ENCODE measurements at places on chromosomes 12 and 14.

DNA sequence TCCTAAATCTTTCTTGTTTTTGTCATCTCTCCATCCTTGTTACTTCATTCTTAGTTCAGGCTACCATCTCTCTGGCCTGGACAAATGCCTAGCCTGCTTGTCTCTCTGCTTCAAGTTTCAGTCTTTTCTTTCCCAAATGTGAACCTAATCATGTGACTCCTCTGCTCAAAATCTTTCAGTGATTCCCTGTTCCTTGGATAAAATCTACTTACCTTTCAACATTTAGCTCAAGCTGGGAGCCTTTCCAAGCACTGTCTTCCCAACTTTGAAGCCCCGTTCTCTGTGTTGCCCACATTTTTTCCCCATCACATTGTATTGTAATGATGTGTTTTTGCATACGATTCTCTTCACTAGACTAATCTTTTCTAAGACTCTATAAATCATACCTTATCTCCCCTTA is 24.7 kb downstream of the SLC7A8 start:
- no peak for DNase-seq

DNA sequence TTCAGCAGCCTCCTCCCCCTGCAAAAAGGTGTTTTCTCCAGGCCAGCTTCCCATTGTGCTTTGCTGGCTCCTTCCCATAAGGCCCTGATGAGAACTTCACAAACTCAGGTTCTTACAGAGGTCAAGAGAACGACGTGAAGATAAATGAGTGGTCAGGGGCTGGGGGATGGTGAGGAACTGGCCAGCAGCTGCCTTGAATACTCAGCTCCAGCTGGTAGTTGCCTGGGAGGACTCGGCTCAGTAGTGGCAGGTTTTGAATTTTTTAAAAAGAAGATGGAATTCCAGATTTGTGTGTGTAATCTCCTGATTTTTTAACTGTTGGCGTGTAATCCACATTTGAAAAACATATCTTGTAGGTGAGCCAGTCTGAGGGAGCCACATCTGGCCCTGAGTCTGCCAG is 5.9 kb downstream of the DDX55 start:
- DNase-seq, result no peak

DNA sequence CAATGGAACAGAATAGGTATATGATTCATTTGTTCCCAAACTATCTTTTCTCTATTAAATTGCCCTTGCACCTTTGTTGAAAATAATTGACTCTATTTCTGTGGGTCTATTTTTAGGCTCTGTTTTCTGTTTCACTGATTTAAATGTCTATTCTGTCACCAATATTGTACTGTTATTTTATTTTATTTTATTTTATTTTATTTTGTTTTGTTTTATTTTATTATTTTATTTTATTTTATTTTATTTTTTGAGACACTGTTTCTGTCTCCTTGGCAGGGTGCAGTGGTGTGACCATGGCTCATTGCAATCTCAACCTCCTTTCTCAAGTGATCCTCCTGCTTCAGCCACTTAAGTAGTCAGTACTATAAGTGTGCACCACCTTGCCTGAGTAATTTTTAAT is 34.9 kb downstream of the OR4N2 start:
- no peak for DNase-seq

DNA sequence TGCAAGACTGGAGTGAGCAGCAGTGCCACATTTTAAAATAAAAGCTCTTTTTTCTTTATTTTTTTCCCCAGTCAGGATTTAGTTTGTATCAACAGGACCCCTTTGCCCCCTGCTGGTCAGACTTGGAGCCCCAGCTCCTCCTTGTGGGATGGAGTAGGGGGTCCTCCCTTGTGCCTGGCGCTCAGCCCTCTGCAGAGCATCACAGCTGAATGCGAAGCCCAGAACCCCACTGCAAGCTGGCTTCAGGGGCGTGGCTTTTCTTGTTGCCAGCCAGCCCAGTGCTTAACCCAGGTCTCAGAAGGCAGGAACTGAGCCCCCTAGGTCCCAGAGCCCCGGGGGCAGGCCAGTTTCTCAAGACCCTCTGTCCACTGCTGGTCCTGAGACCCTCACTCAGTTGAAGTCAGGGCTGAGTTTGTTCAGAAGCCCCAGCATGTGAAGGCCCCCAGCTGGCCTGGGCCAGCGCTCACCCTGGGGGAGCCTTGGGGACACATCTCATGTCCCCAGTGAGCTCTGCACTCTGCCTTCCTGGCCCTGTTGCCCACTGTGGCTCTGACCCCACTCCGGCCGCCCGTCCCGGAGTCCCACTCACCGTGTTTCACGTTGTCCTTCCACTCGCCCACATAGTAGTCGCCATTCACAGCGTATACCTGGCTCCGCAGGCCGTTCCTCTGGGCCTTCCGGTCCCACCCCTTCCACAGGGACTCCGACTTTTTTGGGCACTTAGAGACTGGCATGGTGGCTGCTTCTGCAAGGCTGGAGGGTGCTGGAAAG is 519 bp downstream of the MORN3 start:
- DNase-seq, result no peak

DNA sequence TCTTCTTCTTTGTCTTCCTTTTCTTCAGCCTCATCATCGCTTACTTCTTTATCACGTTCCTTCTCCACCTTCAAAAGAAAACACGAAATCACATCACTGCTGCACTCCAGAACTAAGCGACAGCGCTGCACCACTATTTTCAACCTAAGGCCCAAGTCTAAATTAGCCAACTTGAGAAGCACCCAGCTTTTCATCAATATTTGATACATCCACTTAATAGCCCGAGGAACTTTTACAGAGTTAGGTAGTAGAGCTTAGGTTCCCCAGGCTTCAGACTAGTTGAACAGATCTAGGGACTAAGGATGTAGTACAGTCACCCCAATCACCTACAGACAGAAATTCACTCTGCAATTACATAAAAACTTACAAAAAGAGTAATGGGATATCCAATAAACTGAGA is 1.9 kb downstream of the HSP90AA1 start:
- DNase-seq, result no peak

DNA sequence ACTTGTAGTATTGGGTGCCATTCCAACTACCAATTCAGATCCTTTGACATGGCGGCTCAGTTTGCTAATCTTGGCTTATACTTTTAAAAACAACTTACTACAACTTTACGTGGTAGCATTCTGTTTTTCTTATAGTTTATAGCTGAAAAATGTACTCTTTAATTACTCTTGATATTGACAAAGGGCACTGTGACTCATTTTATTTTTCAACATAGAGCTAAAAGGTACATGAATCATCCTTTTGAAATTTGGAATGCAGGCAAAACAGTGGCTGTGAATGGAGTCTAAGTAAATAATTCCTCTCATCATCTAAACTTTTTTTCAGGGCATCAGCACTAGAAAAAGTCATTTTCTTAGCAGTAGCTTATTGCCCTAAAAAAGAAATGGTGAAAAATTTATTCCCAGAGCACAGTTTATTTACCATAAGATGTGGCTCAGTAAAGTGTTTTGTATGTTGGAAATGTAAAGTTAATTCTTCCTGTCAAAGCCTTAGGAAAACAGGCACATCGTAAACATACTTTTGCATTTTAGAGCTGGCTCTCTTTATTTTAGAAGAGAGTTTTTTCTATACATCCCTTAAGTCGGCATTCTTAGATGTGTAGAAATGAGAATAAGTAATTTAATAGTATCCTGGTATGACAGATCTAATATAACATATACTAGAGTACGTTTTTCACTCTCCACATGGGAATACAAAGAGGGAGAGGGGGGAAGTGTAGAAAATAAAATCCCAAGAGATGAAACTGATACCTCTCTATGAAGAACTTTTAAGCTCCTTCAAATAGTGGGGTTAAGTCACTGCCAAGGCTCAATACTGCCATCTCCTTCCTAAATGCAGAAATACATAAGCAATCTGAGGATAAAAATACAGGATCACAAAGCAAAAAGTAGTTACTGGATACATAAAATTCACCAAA is 55.2 kb downstream of the SLC25A21 start:
- no peak for DNase-seq

GRCh38 chr12:51405801-51406207 is 14.6 kb upstream of the GALNT6 start:
- no peak for DNase-seq

- no peak for DNase-seq
These were observed 24.9 kb downstream of the DEGS2 start for GRCh38 chr14:100134586-100134985.

GRCh38 chr12:89235189-89235993 is 116.9 kb downstream of the DUSP6 start:
- DNase-seq, result no peak

DNA sequence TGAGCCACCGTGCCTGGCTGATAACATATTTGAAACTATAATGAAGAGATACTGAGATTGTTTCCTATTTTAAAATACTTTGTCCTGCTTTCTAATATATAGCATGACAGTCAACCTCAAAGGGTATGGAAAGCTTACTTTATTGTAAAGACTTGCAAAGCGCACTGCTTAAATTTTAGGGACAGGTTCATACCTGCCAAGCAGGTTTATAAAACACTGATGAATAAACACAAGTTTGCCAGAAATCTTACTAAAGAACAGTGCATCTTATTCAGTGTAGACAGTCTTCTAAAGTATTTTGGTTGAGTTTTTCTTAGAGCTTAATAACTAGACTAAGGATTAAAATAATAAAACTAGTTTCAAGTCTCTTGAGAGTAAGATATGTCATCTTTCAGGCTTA is 4.8 kb downstream of the C12orf71 start:
- no peak for DNase-seq

- DNase-seq, result no peak
These were observed 725.0 kb upstream of the FLRT2 start for GRCh38 chr14:84804895-84805294.

- DNase-seq, result no peak
These were observed 1282.2 kb downstream of the AACS start for GRCh38 chr12:126347421-126347820.

GRCh38 chr12:19200261-19200660 is 70.7 kb downstream of the PLEKHA5 start:
- DNase-seq, result no peak

Measured in HAP-1 (cell line).